ENCODE measurements at places on chromosomes 4 and X.

DNA sequence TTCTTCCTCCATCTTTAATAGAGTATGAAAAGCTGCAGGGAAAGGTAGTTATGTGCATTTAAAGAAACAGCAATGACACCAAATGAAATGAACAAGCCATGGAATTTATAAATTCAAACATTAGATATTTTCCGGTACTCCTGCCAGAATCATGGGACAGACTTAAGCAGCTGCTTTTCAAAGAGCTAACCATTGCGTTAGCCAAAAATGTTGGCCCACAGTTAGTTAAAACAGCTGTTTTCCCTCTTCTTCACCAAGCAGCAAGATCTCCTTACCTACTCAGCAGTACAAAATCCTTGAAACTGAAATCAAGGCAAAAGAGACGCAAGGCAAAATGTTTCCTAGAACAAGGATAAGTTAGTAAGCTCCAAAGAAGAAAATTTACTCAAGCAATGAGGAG lies 64.0 kb downstream of the MANBA start:
- no peak for DNase-seq

DNA sequence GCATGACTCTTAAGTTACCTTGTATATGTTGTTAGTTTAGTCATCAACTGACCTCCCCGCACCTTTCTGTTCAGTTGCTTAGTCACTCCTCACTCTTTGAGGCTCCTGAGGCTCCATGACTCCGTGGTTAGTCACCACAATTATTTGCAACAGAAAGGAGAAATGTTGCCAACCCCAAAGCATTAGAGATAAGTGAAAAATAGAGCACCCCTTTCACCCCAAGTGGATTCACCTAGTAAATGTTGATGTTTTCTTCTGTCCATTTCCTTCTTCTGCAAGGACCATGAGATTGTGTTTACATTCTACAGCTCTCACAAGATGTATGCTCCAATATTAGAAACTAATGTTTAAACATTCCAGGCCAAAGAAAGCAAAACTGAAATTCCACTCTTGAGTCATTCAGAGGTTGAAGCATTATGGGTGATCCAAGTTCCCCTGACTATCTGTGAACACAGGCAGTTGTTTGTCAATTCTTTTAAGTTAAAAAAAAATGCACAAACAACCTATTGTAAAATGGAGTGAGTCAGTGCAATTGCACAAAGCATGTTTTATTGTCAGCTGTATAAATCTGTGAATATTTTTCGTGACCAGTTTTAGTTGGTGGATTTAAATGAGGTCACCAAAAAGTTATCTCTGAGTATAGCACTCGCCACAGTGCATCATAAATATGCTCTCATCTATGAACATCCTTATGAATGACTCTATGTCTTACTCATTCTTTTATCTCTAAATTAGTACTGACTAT lies 552.4 kb upstream of the MAGEB2 start:
- no peak for DNase-seq

DNA sequence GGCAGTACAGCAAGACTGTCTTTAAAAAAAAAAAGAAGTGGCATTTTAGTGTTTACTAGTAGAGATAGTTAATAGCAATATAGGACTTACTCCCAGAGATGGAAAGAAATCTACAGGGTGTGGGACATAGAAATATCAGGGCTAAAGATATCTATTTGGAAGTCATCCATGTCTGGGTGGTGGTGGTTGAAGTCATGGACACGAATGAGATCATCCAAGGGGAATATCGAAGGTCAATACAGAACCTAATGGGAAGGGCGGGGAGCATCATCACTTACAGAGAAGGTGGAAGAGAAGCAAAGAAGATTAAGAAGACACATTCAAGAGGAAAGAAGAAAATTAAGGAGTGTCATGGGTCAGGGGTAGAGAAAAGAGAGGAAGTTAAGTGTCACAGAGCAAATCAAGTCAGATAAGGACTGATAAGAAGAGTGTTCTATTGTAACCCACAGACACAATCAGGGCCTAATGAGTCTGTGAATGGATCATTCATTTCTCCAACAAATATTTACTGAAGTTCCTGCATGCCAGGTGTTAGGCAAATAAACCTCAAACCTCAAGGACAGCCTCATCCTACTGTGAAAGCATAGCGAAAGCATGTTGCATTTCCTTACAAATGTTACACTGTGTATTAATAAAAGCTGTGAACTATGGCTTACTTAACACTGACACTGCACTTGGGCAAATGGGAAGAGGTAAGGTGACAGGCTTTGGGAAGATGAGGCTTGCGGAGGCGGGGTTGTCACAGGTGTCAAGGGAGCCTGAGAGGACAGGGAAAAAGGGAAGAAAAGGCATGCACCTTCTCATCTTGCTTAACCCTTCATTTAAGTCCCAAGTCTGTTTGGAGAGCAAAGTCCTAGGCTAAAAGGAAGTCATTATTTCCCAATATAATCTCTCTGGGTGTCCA lies 65.3 kb downstream of the ELOVL6 start:
- no peak for DNase-seq

GRCh38 chr4:119930546-119930945 lies 136.1 kb downstream of the MAD2L1 start:
- DNase-seq: no peak

- DNase-seq: no peak
These were observed at the start of gene GLRB for GRCh38 chr4:157075811-157076577. GLRB (plus strand) TSS chr4:157076150; CDS start chr4:157078025, 1,875 bp downstream.

DNA sequence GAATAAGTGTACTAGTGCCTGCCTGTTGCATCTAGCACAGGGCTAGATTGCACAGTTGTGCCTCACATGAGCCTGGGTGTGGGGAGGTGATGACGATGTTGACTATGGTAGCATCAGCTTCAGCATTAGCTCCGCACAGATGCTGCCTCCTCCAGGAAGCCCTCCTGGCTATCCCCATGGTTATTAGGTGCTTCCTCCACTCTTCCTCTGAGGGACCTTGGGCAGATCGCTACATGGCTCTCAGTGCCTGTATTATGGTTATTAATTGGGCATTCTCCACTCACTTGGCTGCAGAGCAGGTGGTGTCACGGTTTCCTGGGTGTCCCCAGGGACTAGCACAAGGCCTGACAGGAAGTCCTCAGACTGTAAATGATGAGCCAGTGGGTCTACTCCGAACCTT lies 325.6 kb downstream of the ARHGAP10 start:
- no peak for DNase-seq

DNA sequence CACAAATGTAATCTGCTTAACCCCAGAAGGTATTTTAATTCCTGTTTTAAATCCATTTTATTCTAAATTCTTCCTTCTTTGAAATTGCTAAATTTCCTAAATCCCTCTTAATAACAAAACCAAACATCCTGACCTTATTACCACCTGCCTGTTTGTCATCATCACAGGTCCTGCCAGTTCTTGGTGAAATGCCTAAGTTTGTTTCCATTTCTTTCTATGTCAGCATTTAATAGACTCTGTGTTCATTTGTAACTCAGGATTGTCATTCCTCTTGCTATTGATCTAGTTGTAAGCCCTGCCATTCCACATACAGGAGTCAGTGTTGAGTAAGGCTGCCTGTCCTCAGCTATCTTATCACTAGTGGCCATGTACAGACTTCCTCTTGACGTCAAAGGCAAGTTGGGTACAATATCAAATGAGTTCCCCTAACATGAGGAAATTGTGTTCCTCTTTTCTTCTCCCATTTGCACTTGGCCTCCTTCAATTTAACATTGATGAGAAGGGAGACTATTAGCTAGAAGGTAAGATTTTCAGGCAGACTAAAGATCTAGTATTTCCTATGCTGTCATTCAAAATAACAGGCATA lies 440.1 kb downstream of the AFF2 start:
- peak; percentile 28 for DNase-seq

- no peak for DNase-seq
These were observed 404.8 kb downstream of the KLHL13 start for GRCh38 chrX:117711782-117712181.

- no peak for DNase-seq
These were observed 129.0 kb upstream of the TECRL start for GRCh38 chr4:64538219-64538618.

DNA sequence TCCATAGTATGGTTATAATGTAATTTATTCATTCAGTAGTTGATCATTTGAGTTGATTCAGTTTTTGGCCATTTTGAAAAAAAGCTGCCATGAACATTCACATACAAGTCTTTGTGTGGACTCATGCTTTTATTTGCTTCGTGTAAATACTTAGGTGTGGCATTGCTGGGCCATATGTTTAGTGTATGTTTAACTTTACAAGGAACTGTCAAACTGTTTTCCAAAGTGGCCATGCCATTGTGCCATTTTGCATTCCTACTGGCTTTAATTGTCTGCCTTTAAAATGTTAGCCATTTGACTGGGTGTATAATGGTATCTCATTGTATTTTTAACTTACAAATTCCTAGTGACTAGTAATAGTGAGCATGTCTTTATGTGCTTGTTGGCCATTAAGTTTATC lies 8.8 kb downstream of the MTM1 start:
- no peak for DNase-seq

DNA sequence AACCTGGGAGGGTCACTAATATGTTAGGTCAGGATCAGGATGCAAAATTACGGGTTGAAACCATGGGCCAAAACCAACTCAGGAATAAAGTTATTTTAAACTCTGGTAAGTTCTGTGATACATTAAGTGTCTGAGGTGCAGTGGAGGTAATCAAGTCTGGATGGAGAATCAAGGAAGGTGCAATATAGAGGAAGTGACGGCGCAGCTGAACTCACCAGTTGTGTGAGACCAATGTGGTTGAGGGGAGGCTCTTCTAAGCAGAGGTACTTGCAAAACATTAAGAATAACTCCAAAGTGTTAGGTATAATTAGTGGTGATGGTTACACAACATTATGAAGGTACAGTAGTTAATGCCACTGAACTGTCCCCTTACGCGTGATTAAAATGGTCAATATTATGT lies 19.7 kb downstream of the GAB3 start:
- DNase-seq: no peak

DNA sequence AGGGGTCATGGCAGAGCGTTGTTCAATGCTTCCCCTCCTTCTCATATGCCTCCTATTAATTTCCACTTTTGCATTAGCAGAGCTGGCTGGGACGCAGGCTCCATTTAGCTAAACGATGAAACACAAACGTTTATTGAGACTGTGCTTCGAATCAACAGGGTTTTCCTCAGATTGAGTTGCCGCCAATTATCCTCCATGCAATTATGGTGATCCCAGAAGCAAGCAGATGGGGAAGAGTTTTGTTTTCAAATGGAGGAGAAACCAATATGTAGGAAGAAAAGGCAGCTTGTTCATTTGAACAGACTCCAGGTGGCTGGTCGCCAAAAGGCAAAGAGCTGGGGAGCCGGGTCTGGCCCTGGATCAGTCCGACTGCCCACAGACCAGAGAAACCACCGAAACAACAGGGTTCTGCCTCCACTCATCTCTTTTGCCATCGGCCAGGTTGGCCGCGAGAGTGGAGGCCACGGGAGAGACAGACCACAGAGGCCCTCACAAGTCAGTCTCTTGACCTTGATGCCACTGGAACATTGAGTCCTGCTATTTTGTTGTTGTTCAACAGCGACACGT lies 184.8 kb downstream of the GBA3 start:
- no peak for DNase-seq

DNA sequence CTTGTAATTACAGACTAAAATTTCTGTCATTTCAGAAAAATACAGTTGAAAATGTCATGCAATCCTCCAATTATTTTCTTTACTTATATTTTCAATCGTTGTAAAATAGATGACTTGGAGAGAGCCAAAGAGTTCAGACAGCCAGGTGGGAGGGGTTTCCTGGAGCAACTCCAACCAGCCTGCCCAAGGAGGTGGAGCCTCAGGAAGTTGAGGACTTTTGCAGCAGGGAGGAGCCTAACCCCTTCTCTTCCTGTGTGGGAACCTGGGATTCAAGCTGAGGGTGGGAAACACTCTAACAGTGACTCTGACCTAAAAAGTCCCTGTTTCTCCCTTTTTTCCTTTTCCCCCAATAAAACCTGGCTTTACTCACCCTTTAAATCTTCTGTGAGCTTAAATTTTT lies 72.2 kb upstream of the GABRG1 start:
- DNase-seq: no peak

GRCh38 chr4:74038425-74039314 lies at the start of gene CXCL3:
CXCL3 (minus strand) TSS chr4:74038689; CDS start chr4:74038611, 78 bp downstream.
- peak; percentile 48 for DNase-seq

- no peak for DNase-seq
These were observed 23.7 kb upstream of the TENM3 start for GRCh38 chr4:182219411-182220056.

DNA sequence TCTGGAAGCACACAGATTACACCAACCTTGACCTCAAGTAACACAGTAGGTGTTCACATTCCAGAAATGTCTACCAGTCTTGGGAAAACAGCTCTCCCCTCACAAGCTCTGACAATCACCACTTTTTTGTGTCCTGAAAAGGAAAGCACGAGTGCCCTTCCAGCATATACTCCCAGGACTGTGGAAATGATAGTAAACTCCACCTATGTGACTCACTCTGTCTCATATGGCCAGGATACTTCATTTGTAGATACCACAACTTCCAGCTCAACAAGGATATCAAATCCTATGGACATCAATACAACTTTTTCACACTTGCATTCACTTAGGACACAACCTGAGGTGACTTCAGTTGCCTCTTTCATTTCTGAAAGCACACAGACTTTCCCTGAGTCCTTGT lies 46.9 kb downstream of the ADGRG4 start:
- DNase-seq: no peak

GRCh38 chrX:37871626-37872302 lies 24.4 kb upstream of the DYNLT3 start:
- peak; percentile 37 for DNase-seq

- DNase-seq: no peak
These were observed 12.6 kb downstream of the SGMS2 start for GRCh38 chr4:107837317-107837716.

- no peak for DNase-seq
These were observed 9.2 kb upstream of the RBPJ start for GRCh38 chr4:26311633-26312032.

GRCh38 chr4:113071274-113071673 lies 21.8 kb downstream of the ANK2 start:
- DNase-seq: no peak

- no peak for DNase-seq
These were observed 178 bp downstream of the NELFA start for GRCh38 chr4:2008671-2008920.

DNA sequence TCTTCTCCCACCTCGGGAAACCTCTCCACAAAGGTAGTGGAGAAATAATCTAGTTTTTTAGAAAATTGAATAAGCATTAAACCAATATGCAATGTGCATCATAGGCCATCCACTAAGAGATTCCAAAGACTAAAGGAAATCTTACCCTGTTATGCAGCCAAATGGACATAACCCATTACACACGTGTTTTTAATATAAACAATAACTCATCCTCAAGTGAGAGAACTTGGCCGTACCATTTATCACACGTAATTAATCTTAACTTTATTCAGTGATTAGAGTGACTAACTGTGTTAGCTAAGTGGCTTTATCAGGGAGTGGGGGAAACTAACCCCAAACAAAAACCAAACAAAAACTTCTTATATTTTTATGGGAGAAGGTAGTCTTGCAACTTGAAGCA lies 57.8 kb downstream of the AFM start:
- no peak for DNase-seq

GRCh38 chr4:158578476-158578875 lies 56.8 kb downstream of the RXFP1 start:
- peak; percentile 44 for DNase-seq

All from hematopoietic multipotent progenitor cell treated with erythropoietin and hydrocortisone succinate and interleukin-3 and kit ligand, for 8 days (in vitro differentiated cells).